ENCODE measurements at places on chromosomes 11 and 22.

DNA sequence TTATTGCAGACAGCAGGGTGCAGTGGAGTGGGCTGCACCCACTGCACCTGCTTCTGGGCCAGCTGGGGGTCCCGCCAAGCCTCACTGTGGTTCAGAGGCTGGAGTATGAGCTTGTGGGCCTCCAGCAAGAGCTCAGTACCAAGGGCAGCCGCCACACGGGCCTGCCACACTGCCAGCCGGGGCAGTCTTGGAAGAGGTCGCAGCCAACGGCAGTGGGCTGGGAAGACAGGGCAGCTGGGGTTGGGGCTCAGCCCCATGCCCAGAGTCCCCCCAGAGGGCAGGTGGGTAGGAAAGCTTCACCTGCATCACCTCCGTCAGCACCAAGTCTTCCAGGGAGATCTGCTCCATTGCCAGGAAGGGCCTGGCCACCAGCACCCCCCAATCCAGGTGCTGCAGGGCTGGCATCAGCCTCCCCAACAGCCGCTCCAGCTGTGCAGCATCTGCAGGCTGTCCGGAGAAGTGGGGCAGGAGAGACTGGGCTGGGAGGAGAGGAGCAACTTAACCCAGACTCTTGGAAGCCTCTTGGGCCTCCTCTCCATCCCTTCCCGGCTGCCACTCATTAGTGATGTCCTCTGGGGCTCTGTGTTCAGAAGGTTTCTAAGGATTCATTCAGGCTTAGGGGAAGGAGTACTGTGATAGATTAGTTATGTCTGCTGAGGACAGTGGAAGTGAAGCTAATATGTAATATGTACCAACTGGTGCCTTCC lies 1.1 kb upstream of the GSTT4 start:
- H3K27me3 ChIP-seq = no peaks in the 10 kb centered on the region
- no peaks in the 10 kb centered on the region for H3K36me3 ChIP-seq
- H3K4me3 ChIP-seq = no peak overlapping the region
- H3K27ac ChIP-seq = no peak overlapping the region
- no peak for DNase-seq

GRCh38 chr11:91854171-91854570 lies 370.4 kb upstream of the FAT3 start:
- H3K4me1 ChIP-seq = no peaks in the 10 kb centered on the region
- no peak overlapping the region for H3K27ac ChIP-seq

DNA sequence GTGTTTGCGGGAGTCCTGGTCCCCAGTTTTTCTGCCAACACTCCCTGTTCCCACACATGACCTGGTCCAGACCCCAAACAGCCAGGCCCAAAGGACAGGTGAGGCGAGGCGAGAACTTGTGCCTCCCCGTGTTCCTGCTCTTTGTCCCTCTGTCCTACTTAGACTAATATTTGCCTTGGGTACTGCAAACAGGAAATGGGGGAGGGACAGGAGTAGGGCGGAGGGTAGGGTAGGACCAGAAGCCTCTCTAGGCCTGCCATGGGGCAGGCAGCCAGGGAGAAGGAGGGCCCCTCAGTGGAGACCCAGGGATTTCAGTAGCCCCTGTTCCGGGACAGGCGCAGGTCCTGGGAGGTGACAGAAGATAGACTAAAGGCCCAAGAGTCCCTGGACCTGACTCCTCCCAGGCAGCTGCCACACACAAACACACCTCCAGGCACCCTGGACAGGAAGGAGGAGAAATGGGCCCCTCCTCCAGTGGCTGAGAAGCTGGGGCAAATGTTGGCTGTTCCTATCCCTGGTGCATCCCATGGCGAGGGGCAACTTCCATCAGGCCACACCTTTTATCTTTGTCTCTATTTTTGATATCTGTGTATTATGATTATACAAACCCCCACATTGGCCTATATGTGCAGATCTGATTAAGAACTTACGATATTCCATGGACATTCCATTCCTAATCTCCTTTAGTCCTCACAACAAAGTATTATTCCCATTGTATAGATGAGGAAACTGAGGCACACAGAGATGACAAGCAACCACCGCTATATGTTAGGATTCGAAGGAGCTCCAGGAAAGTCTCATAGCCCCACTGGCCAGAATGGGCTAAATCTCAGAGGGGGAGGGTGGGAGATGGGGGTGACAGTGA lies 626 bp upstream of the F2 start:
- DNase-seq = no peak
- H3K27me3 ChIP-seq = no peaks in the 10 kb centered on the region
- H3K36me3 ChIP-seq = no peaks in the 10 kb centered on the region
- H3K4me1 ChIP-seq = 0 out of 2 replicates have a peak, but pooled peaks cover 5% of the 10 kb centered on the region

DNA sequence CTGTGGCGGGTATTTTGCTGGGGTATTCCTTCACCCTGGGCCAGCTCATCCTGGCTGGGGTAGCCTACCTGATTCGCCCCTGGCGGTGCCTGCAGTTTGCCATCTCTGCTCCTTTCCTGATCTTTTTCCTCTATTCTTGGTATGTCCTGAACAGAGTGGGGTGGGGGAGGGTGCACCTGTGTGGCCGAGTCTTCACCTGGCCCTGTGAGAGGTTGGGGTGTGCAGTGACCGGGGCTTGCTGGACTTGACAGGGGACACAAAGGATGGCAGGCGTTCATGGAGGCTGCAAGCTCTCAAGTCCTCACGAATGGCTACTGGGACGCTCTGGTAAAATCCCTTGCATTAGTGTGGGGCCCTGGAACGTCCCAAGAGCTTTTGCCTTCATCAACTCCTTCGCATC lies 39.3 kb downstream of the CAPN1 start:
- H3K27me3 ChIP-seq = peaks cover 12% of the 10 kb centered on the region
- H3K27ac ChIP-seq = no peak overlapping the region
- H3K36me3 ChIP-seq = no peaks in the 10 kb centered on the region
- H3K4me1 ChIP-seq = no peaks in the 10 kb centered on the region
- DNase-seq = no peak

DNA sequence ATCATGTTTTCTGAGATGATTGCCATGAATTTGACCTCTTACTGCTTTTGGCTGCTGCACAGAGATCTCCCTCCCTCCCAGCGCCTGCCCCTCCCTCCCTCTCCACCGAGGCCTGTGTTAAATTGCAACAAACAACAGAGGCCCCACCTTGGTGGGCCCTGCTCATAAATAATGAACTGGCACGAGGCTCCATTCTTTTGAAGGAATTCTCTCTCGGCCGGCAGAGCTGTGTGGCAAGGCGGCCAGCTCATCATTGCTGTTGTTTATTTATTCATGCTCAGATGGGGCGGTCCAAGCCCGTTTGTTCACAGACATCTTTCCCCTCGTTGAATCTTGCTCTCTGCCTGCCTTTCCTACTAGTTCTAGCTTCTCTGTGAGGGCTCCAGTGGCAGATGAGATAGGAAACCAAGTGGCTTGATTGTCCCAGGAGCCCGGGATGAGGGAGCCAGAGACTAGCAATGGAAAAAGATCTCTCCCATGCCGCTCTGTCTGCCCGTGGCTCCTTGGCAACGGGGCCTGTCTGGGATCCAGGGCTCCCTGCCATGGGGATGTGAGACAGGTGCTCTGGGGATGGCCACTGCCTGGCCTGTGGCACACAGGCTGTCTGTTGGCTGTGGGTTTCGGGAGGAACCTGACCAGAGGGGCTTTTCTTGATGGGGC lies 192.6 kb downstream of the DSCAML1 start:
- no peak for DNase-seq
- H3K36me3 ChIP-seq = no peaks in the 10 kb centered on the region
- no peaks in the 10 kb centered on the region for H3K27me3 ChIP-seq

GRCh38 chr11:60428517-60428916 lies 855 bp upstream of the MS4A5 start:
- no peak overlapping the region for H3K27ac ChIP-seq
- no peaks in the 10 kb centered on the region for H3K4me1 ChIP-seq
- peak; percentile 5 for DNase-seq
- no peaks in the 10 kb centered on the region for H3K36me3 ChIP-seq

GRCh38 chr11:128511712-128512111 lies 75.6 kb downstream of the ETS1 start:
- no peak for DNase-seq
- no peak overlapping the region for H3K4me3 ChIP-seq
- H3K36me3 ChIP-seq = peaks cover 55% of the 10 kb centered on the region
- peaks cover 38% of the 10 kb centered on the region for H3K4me1 ChIP-seq
- no peak overlapping the region for H3K27ac ChIP-seq

DNA sequence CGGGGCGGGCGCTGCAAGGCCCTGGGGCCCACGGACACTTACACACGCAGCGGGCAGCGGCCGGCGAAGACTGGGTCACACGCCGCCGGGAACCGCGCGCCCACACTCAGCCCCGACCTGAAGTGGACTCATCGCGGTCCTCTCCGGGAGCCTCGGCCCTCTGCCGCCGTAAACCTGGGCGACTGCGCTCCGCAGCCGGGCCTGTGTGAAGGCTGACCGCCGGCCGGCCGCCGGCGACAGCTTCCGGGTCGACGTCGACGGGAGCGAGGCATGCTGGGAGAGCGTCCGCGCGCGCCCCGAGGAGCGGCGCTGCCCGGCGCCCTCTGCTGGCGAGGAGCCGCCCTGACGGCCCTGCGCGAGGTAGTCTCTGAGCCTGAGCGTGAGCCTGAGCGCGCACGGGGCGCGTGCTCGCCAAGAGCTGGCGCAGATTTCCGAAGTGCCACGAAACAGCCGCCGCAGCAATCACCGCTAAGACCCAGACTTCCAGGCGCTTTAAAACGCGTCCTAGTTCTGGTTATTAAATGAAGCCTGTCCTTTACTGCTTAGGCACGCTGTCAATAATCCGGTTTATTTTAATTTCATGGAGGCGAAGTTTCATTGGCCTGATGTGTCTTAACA lies at the start of gene SNX19:
Gene SNX19 (minus strand): TSS at position 242 of the 618 bp plus-strand sequence. CDS start 540 bp downstream, outside the sequence.
- H3K4me3 ChIP-seq = peak within 1 kb of the TSS; percentile 76
- peaks cover 42% of the 10 kb centered on the region for H3K36me3 ChIP-seq
- H3K27me3 ChIP-seq = no peaks in the 10 kb centered on the region
- peaks cover 31% of the 10 kb centered on the region for H3K4me1 ChIP-seq
